ENCODE measurements at places on chromosomes 1 and 21.
A peak's percentile ranks its signal among the peaks of the same experiment; 100 is the strongest.

DNA sequence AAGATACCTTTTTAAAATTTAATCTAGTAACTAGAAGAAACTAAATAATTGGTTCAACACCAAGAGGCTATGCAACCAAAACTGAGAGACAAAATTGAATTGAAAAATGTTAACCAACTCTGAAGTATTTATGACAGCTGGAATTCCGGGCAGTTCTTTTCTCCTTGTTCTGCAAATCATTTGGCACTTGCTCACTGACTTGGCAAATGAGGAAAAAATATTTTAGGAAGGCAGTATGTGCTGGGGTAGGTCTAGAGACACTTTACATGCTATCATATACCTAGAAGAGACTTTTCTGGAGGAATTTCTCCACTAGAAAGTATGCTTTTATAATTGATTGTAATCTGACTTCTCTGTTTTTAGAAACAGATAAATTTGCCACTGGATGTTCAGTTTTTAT, 22.1 kb upstream of the SH3D21 start:
- no peak for DNase-seq

- no peak for DNase-seq
Measured at GRCh38 chr1:17618558-17619247, 79.2 kb downstream of the ARHGEF10L start.

DNA sequence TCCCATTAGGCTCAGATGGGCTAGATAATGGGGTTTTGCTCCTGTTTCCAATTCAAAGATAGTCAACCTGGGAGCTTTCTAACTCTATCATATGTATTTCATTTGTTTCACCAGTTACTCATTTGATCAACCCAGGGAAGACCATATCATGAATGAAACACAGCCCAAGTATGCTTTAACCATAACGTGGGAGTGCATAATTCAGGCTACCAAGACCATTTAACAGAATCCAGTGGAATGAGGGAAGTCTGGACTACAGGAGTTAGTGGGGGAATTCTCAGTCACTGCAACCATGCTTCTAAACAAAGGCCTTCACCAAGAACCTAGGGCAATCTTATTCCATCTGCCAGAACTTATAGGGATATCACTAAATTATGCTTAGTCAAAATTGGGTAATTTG, 15.0 kb upstream of the SLC16A1 start:
- DNase-seq: no peak

DNA sequence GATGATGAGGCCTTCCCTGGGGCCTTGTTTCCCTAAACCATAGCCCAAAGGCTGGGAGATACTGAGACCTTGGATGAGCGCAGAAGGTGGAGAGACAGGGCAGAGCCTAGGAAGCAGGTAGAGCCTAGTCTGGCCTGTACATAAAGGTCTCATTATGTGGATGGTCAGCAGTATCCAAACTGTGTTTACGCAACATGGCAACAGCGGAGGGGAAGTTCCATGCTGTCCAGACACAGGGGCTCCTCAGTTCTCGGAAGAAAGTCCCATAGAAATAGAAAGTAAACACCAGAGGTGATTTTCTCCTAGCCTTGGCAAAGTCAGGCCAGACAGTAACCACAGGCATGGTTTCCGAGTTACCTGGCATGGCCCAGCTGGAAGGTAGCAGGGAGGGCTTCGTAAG, 42.1 kb upstream of the MPZL1 start:
- no peak for DNase-seq

DNA sequence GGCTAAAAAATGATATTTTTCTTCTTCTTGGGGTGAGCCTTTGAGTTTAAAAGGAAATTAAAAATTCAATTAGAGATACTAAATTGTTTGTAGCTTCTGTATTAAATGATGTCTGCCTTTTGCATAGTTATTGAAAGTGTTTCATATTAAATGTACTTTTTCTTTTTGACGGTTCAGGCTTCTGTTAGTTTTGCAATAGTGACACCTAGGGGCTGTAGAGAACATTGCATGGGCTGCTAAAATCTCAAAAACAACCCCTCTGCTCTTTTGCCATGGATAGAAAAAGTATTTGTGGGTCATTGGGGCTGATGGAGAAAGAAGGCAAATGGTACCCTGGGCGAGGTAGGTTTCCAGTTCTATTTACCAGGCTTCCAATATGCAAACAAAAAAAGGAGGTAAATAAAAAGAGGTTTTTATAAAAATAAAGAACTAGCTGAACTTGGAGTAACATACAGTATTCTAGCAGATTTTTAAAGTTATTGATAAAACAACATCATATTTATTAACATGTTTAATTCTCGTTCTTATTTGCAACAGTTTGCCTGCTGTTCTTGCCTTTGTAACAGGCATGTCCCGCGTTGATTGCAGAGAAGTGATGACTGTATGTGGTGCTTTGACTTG, 115.4 kb upstream of the HOOK1 start:
- peak; percentile 52 for DNase-seq

DNA sequence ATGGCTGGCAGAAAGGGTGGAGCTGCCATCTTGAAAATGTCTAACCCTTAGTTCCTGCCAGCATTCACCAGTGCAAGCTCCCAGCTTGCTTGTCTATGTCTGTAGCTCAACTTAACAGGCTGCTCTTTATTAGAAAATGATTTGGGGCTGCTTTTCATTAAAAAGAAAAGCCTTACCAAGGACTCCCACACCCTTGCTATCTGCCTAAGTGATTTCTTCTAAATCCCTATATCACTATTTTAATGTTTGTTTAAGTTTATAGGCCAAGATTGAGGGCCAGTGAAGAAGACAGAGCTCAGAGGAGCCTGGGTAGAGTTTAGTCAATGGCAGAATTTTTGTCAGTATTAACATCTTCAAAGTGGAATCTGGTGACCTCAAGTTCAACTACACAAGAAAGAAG, 336.8 kb upstream of the CHRM3 start:
- DNase-seq: no peak

DNA sequence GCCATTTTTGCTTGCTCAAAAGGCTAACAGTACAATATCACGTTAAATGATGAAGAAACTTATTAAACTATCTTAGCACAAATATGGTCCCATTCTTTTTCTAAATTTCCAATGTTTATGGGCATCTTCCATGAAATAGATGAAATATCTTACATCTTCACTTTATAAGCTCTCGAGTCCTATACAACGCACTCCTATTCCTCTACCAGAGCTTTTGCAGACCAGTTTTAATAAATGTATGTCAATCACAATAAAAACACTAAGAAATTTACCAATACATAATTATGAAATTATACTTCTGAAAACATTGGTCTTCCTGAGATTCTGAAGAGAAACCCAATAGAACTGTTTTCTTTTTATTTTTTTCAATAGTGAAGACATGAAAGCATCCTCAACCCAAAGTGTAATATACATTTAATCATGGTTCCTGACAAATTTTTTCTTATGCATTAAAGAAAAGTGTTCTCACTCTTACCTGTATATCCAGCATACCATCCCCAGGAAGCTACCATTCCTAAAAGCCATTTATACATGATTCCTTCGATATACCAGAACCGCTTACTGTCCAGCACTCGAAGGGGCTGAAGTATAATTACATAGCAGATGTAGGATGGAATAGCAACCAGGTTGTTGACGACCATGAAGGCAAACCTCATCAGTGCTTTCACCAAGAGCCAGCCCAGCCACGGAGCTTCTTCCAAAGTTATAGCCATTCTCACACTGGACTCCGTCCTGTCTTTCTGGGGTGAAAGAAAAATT, 1.8 kb downstream of the LPGAT1 start:
- DNase-seq: no peak

GRCh38 chr1:56174176-56174885, 405.0 kb downstream of the PLPP3 start:
- DNase-seq: no peak

Data from bronchial epithelial cell (primary cell).